Hematopoietic multipotent progenitor cell treated with erythropoietin and hydrocortisone succinate and interleukin-3 and kit ligand, for 8 days (in vitro differentiated cells): ENCODE measurements at places on chromosomes 11 and 22.

DNA sequence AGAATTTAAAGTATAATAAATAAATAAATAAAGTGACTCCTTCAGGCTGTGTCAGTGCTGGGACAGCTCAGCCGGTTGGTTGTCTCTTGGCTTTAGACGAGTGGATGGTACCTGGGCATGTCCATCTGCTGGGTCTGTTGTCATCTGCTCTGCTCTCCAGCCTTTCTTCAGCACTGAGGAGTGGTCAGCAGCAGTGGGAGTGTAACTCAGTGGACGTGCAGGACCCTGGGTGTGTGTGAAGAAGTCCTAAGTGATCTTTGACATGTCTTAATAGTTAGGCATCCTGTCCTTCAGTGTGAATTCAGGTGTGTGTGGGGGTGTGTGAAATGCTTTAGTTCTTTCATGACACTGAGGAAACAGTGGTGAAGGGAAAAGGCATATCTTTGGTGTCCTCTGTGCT, 24.3 kb downstream of the AMOTL1 start:
- no peak for DNase-seq

DNA sequence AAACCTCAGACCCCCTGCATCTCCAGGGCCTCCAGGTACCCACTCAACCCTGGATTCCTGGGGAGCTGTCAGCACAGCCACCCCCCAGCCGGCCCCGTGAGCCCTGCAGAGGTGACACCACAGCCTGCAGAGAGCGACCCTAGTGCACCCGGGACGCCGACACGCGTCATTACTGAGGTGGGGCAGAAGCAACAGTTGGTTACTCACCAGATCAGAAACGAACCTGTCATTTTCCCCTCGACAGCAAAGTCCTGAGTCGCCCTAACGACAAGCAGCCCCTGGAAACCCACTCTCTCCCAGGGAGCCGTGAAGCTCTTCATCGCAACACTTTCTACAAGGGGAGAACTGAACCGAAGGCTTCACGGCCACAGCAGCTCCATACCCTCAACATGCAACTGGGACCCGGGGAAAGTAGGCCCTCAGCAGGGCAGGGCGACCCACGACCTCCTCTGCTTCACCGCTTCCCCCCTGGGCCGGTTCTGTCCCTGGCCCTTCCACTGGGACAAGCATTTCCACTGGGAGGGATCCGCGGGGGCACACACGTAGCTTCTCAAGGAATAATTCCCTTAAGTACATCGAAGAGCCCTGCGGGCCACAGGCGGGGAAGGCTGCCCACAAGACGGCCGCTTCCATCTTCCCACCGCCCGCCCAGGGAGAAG, 1.6 kb downstream of the BRD1 start:
- peak; percentile 51 for DNase-seq

- DNase-seq, result no peak
Measured at GRCh38 chr22:40179526-40179925, 1.8 kb downstream of the TNRC6B start.

GRCh38 chr11:2791521-2792380, 92.0 kb upstream of the KCNQ1OT1 start:
- no peak for DNase-seq

DNA sequence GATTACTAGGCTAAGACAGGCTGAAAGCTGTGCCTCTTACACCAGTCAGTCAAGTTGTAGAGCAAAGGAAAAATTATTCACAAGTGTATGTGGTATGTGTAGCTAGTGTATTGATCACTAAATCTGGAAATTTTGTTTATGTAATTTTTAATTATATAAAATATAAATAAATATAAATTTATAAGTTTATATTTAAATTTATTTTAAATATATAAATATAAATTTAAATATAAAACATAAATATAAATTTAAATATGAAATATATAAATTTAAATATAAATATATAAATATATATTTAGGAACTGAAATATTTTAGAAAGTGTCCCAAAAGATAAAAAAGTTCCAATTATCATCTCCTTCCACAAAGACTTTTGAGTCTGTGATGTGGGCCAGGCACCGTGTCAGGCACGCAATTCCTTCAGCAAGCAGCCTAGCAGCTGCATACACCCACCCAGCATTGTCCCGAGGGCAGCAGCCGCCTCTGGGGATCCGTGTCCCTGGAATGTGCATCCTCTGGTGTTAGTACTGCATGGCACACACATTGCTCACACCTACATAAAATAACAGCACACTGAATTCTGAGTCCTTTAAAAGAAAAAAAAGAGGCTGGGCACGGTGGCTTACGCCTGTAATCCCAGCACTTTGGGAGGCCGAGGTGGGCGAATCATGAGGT, 1098.0 kb downstream of the BRD1 start:
- no peak for DNase-seq

DNA sequence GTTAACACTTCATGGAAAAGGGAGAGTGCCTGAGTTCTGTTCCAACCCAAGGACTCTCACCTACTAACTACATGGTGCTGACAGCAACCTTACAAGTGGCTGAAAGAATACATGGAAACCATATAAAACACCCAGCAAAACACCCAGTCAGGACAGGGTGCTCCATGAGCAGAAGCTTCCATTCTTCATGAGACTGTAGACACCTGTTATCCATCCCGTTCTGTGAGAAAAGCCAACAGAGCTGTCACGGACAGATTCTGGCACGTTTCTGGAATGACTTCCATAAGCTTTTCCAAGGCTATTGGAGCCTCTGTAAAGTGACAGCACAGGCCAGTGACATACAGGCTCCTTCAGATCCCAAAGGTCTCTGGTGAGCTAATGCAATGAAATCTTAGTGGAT, 23.2 kb downstream of the PRR14L start:
- DNase-seq, result no peak

GRCh38 chr11:18720808-18721560, 5.0 kb downstream of the IGSF22 start:
- DNase-seq, result peak; percentile 67

DNA sequence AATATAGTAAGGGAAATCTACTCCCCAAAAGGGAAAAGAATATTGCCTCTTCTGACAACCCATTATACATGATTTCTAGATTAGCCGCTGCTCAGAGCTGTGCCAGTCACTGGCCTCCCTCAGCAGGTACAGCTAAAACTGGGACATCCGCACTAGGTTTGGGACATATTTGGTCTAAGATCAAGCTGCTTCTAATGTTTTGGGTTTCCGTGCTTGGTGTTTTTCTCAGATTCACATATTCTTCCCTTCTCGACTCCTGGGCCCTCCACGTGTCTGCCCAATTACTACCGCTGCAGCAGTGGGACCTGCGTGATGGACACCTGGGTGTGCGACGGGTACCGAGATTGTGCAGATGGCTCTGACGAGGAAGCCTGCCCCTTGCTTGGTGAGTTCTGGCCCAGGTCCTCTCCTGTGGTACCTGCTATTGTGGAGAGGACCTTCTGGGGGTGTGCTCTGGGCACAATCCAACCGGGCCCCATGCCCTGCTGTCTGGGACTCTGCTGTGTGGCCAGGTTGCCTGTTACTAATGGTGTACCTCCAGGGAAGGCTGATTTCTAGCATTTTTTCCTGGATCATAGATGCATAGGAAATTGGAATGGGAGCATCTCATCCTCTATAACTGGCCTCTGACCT, 138.1 kb upstream of the SORL1-AS1 start:
- DNase-seq, result no peak

- peak; percentile 75 for DNase-seq
Measured at GRCh38 chr11:21511835-21512440, 680.9 kb upstream of the ANO5 start.

GRCh38 chr11:69674886-69675714, at the start of gene LTO1:
LTO1 (minus strand) TSS chr11:69675353; CDS start chr11:69675239, 114 bp downstream.
- DNase-seq, result peak; percentile 94

GRCh38 chr22:43110444-43110926, at the start of gene BIK:
BIK (plus strand) TSS chr22:43110750; CDS start chr22:43124023, 13,273 bp downstream.
- peak; percentile 81 for DNase-seq

DNA sequence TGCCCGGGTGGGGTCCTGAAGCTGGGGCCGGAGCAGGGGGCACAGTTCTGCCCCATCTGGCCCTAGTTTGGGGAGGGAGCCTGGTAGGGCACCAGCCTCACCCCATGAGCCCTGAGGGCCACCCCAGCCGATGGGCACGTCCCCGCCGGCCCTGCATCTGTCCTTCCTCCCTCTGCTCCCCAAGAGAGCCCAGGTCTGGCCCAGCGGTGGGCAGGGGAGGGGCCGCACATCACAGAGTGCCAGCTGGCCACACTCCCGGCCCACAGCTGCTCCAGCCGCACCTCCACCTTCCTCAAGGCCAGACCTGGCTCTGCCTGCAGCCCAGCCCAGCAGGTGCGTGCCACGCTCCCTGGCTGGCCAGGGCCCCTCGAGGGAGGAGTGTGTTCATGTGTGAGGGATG, 21.6 kb downstream of the BRSK2 start:
- no peak for DNase-seq

GRCh38 chr11:133708547-133709051, 136.7 kb downstream of the SPATA19 start:
- no peak for DNase-seq

GRCh38 chr11:72781313-72782080, 12.3 kb downstream of the STARD10 start:
- no peak for DNase-seq

DNA sequence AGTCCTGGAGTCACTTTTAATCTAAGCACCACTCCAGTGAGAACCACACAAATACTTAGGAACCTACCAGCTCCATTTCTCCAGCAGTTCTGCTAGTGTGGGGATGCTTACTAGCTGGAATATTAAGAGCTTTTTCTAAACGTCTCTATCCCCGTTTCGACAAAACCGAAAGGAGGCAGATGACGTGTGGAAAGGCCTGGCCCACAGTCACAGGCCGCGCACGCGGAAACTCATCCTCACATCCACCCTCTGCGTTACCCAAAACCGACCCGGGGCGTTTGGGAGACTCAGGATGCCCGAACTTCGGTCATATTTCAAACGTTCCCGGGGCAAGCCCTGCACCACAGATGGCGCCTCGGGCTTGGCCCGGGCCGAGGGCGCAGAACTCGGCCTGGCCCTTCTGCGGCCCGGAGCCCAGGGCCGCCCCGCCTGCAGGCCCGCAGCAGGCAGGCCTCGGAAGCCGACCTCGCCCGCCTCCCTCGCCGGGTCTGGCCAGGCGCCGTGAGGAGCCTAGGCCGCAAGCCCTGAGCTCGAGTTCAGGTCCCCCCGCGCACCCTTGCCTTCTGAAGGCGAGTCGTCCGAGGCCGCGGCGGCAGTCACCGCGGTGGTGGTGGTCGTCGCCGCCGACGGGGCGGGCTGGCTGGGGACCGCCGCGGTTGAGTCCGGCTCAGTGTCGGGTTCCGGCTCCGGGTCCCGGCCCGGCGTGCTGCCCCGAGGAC, 473 bp downstream of the FNBP4 start:
- DNase-seq, result peak; percentile 71

DNA sequence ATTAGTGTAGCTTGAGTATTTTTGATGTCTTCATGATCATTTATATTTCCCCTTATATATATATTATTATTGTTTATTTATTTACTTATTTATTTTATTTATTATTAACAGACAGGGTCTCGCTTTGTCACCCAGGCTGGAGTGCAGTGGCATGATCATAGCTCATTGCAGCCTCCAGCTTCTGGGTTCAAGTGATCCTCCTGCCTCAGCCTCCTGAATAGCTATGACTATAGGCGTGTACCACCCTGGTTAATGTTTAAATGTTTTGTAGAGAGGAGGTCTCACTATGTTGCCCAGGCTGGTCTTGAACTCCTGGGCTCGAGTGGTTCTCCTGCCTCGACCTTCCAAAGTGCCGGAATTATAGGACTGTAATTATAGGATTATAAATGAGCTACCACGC, 10.2 kb downstream of the ADM start:
- DNase-seq, result no peak

DNA sequence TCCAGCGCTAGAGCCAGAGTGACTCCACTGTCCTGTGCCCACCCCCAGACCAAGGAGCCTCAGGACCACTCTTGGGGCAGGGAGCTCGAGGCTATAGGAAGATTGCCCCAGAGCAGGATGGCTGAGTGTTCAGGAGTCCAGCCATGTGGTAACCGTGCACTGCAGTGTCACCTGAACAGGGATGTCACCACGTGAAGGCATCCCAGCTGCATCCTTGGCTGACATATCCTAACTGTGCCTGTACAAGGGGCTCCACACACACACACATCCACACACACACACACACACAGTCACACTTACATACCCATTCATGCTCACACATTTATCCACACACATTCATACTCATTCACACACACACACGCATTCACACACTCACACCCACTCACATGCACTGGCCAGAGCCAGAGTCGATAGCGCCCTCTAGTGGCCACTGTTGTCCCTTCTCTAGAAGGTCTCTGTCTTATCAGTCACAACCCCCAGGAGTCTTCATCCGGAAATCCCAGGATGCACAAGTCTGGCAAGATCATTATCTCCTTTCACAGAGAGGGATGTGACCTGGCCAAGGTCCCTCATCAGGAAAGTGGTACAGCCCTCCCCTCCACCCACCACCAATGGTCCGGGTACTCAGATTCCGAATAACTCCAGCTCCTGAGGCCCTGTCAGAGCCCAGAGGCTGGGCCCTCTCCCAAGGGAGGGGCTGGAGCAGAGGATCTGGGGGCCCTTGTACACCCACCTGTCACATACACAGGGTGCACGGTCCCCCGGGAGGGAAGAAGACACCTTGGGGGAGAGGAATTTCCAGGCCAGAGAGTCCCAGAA, 55.1 kb downstream of the IGLL5 start:
- DNase-seq, result peak; percentile 74

GRCh38 chr11:112504056-112504455, 243.4 kb upstream of the PLET1 start:
- DNase-seq, result no peak

- DNase-seq, result peak; percentile 59
Measured at GRCh38 chr22:45096256-45096907, 67.3 kb upstream of the NUP50 start.

DNA sequence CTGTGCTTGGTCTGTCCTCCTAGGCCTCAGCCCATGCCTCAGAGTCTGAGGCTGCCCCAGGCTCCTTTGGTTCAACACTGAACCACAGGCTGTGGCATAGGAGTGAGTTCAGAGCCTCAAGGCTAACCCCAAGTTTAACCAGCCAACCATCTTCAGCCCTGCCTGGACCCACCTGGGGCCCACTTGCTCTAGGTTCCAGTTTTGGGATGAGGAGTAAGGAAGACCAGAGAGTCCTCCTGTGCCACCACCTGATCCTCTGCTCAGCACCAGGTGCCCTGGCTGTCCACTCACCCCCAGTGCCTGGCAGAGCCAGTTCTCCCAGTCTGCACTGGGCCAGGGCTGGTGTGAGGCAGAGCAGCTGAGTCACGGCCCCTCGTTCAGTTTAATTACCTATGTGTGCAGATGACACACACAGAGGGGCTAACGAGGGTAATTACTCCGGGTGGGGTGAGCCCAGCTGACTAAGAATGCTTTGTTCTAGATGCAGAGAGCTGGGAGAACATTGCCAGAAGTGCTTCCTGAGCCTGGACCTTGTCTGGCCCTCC, 12.0 kb upstream of the TMPRSS13 start:
- no peak for DNase-seq

DNA sequence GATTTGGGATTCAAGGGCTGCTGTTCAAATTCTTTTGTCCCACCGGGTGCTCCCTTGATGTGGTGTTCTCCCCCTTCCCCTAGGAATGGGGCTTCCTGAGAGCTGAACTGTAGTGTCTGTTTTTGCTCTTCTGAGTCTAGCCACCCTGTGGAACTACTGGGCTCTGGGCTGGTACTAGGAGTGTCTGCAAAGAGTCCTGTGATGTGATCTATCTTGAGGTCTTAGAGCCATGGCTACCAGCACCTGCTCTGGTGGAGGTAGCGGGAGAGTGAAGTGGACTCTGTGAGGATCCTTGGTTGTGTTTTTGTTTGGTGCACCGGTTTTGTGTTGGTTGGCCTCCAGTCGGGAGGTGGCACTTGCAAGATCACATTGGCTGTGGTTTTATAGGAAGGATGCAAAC, 46.2 kb downstream of the OR2AT4 start:
- no peak for DNase-seq
